CD8-positive, alpha-beta T cell (primary cell): ENCODE measurements at places on chromosomes 5 and 9.

DNA sequence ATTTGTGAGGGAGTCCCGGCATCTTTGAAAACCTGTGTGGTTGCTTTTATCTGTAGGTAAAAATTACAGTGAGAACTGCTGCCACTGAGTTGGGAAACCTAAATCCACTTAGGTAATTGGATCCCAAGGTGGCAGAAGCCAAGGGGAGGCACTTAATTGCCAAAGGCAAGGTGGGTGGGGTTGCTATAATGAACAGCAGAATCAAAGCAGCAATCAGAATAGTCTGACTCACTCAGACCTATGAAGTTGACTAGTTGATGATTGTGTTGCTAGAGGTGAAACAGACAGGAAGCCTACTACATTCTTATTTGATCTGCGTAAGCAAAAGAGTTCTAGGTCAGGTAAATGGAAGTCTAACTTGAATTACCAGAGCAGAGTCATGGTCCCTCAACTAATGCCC is 17.3 kb upstream of the BICD2 start:
- DNase-seq: no peak

DNA sequence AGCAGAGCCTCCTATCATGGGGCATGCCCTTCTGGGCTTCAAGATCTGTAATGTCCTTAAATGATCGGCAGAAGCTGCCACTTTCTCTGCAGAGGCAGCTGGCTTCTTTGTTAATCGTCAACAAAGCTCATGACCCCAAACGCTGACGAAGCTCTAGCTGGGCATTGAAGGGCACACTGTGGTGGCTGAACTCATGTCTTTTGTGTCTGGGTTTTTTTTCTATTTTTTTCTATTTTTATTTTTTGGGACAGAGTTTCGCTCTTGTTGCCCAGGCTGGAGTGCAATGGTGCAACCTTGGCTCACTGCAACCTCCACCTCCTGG is 65.2 kb upstream of the ASS1 start:
- DNase-seq: no peak

- DNase-seq: no peak
Observed at GRCh38 chr9:34190996-34191892, 12.4 kb downstream of the UBAP1 start.

- no peak for DNase-seq
Observed at GRCh38 chr9:19648672-19649071, 140.2 kb downstream of the SLC24A2 start.

GRCh38 chr9:120879446-120879845 is 2.5 kb upstream of the PHF19 start:
- DNase-seq: peak; percentile 46

GRCh38 chr5:67021031-67021430 is 175.6 kb downstream of the CD180 start:
- DNase-seq: no peak

DNA sequence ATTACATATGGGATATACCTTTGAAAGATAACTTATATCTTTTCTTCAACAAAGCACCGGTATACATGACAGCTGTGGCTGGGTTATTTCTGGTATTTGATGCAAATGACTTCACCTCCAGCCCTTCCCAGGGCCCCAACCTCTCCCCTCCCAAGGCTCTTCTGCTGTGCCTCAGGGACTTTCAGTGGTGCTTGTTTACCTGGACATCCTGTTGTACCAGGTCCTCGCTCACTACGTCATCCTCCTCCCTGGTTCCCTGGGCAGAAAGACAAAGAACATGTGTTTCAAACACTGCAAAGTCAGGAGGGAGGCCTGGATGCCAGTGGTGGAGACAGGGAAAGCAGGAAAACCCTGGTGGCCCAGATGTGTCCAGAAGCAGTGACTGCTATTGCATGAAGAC is 23.4 kb downstream of the ANXA6 start:
- DNase-seq: no peak

DNA sequence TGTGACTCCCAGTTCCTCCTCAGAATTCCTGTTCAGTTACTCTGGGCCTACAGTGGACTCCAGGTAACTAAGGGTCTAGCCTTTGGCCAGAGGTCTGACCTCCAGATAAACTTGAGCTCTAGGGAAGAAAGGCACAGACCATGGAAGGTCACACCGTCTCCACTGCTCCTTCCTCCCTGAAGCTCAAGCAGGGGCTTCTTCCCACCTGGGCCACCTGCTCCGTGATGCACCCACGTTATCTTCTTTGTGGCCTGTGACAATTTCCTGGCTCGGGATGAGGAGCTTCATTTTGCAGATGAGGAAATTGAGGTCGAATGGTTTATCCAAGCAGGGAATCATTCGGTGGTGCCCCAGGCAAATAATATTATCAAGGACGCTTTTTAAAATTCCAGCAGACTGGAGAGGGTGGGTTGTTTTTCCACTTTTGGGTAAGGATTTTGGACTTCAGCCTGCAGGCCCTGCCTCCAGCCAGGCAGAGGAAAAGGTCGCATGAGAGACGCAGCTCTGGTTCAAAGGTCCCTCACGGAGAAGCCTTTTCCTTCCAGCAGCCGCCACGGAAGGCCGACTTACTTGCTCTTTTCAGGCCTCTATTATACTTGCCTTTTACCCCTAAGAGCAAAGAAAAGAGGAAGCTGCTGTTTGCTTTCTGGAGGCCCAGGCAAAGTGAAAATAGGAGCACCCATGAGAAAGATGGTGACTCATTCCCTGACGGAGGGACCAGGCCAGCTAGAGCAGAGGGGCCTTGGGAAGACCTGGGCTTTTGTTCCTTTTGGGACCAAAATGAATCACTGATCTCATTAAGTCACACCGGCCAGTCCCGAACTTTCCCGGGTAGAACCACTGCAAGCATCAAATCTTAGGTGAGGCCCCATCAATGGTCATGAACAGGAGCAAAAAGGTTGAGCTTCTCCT is 22.8 kb upstream of the DUSP1 start:
- no peak for DNase-seq

DNA sequence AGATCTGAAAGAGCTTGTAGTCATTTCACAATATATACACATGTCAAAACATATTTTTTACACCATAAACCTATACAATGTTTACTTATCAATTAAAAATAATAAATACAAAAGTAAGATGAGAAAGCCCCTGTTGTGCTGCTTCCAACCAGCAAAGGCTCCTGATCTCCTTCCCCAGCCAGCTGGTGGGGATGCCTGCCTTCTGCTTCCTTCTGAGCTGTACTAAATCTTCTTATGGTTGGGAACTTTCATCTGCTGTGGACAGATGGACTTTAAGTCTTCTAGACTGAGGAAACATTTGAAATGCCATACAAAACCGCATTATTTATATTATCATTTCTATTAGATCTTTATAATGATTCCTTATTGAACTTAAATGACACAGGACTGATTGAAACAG is 745.3 kb upstream of the CHD1 start:
- no peak for DNase-seq

GRCh38 chr5:141787376-141787775 is 90.8 kb downstream of the PCDH1 start:
- no peak for DNase-seq

DNA sequence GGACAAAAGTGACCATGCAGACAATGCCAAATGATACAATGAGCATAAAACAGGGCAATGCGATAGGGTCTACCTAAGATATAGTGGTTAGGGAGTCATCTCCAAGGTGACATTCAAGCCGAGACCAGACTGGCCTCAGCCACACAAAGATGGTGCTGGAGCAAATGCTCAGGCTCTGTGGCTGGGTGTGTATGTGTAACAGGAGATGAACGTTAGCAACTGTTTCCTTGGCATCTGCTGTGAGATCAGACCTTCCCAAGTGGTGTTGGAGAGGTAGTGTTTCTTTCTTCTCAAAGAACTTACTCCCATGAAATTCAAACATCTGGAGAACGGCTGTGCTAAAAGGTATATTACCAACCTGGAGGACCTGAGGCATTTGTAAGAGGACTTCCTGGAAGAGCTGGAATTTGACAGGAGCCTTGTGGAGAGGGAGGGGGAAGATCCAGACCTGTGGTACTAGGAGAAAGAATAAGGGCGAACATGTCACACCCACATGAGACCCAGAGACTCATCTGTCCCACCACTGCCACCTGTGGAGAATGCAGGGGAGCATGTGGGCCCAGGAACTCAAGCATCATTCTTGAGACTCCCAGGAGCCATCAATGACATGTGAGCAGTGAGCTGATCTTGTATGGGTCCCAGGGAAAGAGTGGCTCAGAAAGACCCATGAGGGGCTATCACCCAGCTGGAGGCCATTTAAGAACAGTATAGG is 21.4 kb upstream of the ANXA6 start:
- no peak for DNase-seq

DNA sequence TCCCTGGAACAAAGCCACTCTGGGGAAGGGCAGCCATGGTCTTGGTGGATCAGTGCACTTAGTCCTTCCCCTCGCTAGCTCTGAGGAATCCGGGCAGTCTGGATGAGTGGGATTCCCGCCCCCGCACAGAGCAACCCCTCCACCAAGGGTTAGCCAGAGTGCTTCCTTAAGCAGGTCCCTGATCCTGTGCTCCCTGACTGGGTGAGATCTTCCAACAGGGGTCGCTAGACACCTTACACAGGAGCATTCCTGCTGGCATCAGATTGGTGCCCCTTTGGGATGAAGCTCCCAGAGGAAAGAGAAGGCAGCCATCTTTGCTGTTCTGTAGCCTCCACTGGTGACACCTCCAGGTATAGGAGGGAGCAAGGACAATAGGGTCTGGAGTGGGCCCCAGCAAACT is 228.8 kb downstream of the AP3B1 start:
- no peak for DNase-seq

- no peak for DNase-seq
Observed at GRCh38 chr5:159897786-159898393, 18.4 kb upstream of the ADRA1B start.

DNA sequence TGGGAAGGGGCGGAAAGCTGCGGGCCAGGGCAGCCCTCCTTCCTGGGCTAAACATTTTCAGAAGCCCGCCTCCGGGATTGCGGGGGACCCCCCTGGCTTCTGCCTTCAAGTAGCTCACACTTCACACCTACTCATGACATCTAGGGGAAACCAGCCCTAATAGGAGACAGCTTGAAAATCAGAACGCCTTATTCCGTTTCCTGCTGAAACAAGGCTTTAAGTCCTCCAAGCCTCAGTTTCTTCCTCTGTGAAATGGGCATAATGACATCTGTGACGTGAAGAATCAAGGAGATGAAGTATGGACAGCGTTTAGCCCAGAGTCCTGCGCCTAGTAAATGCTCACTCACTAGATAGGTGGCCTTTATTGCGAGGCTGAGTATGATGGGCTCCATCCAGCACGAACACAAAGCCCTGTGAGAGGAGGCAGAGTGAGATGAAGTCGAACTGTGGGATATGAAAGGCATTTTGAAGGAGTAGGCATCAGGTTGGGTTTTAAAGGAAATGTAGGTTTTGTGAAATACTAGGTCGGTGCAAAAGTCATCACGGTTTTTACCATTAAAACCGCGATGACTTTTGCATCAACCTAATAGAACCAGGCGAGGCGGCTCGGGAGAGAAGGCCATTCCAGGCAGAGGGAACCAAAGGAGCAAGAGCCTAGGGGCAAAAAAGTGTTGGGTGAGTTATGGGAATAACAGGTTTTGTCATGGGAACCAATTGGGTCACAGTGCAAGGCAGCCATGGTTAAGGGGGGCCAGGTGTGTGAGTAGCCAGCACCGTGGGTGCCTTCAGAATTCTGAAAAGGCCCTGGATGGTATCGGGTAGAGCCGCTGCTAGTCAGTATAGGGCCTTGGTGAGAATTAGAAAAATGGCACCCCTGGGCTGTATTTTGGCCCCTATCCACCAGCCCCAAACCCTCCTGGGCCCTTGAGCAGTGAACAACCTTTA is 1.0 kb upstream of the TSC1 start:
- no peak for DNase-seq

DNA sequence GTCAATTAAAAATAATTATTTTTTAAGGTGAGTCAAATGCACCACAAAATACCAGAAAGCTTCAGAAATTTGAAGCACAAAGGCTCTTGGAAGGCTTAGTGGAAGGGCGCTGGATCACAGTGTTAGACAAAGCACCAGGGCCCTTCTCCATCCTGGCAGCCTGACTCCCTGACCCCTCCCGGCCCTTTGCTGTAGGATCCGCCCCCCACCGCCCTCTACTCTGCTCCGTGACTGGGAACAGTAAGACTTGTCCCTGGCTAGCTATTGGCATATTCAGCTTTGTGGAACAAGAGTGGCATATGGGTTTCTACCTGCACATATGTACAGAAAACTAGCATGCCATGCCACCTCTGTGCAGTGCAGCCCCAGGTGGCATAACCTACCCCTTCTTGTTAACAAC is 222.1 kb downstream of the SYK start:
- no peak for DNase-seq
